NCI-H1417 treated with DMSO at 0.1 percent for 48 hours (cell line): ENCODE measurements at places on chromosomes 12 and 14.

DNA sequence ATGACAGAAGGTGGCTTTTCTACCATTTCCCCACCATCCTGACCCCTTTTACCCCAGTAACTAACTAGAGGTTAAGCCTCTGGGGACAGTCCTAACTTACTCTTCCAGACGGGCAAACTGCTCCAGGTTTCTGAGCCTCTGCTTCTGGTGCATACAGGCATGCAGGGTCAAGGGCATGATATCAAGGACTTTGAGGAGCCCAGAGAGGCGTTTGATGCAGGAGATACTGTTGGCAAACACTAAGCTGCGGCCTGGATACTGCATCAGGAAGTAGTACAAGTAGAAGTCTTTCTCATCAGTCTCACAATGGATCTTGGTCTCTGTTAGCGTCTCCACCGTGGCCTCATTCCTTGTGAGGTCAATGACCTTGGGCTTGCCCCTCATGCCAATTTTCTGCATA lies 21.0 kb downstream of the DDX24 start:
- DNase-seq, result no peak

- DNase-seq, result no peak
These were observed 68.8 kb upstream of the AMN start for GRCh38 chr14:102853648-102854047.

- no peak for DNase-seq
These were observed 41.5 kb downstream of the BCL11B start for GRCh38 chr14:99230208-99231151.

GRCh38 chr12:84361651-84362551 lies 550.7 kb downstream of the SLC6A15 start:
- no peak for DNase-seq

- DNase-seq, result no peak
These were observed 38.0 kb upstream of the A2ML1 start for GRCh38 chr12:8784290-8784888.

- no peak for DNase-seq
These were observed 757.7 kb upstream of the TMEM132C start for GRCh38 chr12:127509066-127509778.

DNA sequence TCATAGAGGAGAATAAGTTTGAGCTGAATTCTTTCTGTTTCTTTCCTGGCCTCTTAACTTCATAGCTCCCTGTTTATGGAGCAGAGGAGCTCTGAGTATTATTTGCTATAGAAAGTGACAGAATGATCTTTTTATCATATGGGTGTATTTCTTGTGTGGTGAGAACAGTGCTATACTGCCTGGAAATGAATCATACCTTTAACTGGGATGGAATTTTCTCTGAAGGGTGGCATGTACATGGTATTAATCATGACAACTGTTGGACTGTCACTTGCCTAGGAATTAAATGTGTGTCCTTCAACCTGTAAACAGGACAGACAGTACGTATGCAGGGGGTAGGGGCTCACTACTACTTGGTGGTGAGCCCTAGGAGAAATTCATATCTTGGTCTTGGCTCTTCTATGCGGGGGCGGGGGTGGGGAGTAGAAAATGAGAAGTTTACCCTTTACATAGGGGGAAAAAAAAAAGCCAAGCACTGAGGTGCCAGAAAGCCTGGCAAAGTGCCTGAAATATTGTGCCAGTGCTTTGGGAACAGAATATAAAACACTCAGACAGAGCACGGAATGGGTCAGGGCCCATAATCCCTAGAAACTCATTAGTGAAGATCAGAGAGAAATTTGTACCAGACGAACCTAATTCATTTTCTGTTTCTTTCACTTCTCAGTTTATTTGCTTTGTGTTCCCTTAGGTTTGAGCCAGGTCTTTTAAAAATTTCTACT lies 33.8 kb downstream of the ARMH4 start:
- no peak for DNase-seq

- no peak for DNase-seq
These were observed 48.3 kb downstream of the NPAS3 start for GRCh38 chr14:32986791-32987540.

GRCh38 chr14:93395231-93395630 lies 35.5 kb upstream of the UNC79 start:
- DNase-seq, result no peak

- peak; percentile 16 for DNase-seq
These were observed 47.9 kb downstream of the GALC start for GRCh38 chr14:87944987-87945604.

DNA sequence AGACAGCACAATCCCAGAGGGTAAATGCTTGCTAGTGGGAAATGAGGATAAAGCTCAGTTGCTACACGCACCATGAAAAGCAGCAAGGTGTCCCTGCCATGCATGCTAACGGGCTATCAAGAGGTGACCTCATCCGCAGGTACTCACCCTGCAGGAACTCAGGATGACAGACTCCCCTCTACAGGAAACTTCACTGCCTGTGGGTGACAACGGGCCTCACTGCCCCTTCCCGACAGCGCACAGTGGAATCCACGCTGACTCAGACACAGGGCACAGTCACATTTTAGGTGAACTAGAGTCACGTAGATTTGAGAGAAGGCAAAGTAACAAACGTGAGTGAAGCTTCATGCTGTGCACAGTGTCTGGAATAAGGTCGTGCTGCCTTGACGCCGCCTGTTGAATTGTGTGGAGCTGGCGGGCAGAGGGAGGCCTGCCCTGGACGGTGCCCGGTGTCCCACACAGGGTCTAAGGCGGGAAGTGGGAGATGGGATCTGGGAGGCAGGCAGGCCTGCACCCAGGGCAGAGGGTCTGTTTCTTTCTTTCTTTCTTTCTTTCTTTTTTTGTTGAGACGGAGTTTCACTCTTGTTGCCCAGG lies 331.8 kb downstream of the TMEM132D start:
- no peak for DNase-seq

GRCh38 chr14:78985668-78986381 lies 815.7 kb downstream of the NRXN3 start:
- no peak for DNase-seq

GRCh38 chr14:88196925-88197324 lies 126.1 kb downstream of the KCNK10 start:
- DNase-seq, result no peak

DNA sequence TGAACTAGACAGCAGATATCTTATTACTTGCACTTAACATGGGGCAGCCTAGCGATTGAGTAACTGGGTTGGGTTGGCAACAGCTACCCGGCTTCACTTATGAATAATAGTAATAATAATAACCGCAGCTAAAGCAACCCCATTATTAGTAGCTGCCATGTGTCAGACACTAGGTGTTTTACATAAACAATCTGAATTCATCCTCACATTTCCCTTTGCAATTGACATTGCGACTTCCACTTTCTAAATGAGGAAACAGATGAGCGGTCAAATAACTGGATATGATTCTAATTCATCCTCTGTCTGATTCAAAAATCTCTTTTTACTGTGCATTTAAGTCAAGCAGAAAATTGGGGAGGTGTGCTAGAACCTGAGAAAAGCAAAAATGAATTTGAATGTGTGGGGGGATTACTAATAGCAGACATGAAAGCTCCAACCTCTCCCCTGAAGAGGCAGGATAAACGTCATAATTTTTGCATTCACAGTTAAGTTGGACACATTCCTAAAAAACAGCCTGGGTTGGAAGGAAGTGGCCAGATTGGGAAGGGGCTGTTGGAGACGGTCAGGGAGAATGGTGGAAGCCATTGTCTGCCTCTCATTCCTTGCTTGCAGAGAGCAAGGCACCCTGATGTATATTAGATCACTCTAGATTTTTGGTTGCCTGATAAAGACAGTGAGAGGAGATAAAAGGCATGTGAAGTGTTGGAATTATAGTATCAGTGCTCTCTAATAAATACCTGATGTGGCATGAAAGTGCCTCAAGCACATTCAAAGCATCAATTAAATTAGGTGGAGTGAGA lies 13.1 kb downstream of the EMP1 start:
- no peak for DNase-seq

- DNase-seq, result no peak
These were observed 737.6 kb downstream of the SLC16A7 start for GRCh38 chr12:60333461-60333860.

GRCh38 chr12:3668479-3669165 lies 84.3 kb downstream of the CRACR2A start:
- DNase-seq, result no peak

DNA sequence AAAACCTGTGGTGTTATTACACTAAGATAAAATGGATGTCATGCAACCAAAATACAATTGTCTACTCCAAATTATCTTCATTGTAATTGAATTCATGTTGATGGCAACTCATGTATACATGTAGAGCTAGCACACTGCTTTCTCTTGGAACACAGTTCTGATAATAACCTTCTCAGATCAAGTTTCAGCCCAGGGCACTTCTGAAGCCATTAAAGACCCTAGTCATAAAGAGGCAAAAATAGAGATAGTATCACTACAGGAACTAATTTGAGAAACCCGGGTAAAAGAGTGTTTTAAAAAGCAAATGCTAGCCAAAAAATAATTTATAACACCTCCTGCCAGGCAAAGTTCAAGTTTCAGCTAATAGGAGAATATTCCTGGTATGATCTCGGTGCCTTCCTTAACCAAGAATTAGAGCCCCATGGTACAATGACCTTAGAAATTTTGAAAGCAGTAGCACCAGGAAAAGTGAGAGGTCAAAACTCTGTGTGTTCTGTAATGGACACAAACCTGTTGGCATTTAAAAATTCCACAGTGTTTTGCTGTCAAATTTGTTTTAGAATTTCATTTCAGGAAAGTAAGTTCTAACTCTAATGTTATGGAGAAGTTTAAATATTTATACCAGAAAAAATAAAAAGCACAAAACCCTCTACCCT lies 105.0 kb upstream of the FRMD6 start:
- no peak for DNase-seq

- no peak for DNase-seq
These were observed 6.1 kb downstream of the KMT2D start for GRCh38 chr12:49054524-49054923.

GRCh38 chr12:109795023-109795422 lies 38.2 kb downstream of the TRPV4 start:
- DNase-seq, result no peak

DNA sequence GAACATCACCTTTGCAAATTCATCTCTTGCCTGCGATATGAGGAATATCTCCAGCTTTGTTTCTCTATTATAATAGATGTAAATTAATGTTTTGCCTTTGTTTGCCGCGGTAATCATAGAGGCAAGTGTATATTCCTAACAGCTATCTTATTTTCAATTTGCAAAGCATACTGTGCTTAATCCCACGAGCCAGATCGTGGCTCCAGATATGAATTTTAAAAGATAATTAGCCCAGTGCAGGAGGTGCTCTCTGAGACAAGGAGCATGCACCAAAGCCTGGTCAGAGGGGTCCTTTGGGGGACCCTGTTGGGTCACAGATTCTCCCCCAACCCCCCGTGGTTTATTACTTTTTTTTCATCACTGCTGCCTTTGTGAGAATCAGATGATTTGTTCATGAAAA lies 1087.5 kb downstream of the BCL11B start:
- DNase-seq, result no peak

DNA sequence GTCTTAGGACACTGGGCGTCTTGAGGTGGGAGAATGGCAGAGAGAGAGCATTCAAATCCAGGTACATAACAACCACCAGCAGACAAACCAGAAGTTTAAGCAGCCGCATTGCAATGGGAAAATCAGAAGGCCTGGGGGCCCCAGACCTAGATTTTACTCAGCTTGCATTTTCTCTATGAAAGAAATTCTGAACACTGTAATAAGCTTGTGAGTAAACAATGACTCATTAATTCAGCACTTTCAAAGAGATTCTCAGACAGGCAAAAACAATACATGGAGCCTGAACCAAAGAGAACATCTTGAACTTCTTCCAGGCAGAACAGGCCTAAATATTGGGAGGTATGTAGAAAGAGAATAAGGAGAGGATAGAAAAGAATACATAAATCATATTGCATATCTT lies 69.8 kb upstream of the IFNG-AS1 start:
- no peak for DNase-seq
